ENCODE measurements at places on chromosomes 1 and 21.

- no peaks in the 10 kb centered on the region for H3K4me1 ChIP-seq
- no peaks in the 10 kb centered on the region for H3K27me3 ChIP-seq
- no peak overlapping the region for H3K27ac ChIP-seq
- H3K4me3 ChIP-seq: no peak overlapping the region
- no peak for DNase-seq
Observed at GRCh38 chr1:119975006-119975405, 78.7 kb upstream of the ADAM30 start.

DNA sequence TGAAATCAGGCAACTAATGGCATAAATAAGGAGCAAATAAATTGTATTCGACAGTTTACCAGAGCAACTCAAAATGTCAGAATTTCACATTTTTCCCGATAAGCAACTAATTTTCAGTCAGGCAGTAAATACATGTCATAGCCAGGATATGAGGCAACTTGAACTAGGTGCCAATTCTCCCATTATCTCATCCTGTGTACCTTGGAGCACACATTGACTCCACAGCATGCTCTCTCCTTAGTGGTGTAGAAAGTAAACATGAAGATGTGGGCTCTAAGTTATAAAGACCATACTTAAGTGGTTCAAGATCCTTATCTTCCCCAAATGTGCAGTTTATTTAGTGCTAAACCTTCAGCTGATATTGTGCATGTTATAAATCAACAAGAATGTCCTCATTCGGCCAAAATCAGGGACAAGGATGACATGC lies 197.8 kb downstream of the VAV3 start:
- H3K4me3 ChIP-seq: no peak overlapping the region
- no peak for DNase-seq
- H3K36me3 ChIP-seq: no peaks in the 10 kb centered on the region
- no peaks in the 10 kb centered on the region for H3K4me1 ChIP-seq
- H3K27ac ChIP-seq: no peak overlapping the region

DNA sequence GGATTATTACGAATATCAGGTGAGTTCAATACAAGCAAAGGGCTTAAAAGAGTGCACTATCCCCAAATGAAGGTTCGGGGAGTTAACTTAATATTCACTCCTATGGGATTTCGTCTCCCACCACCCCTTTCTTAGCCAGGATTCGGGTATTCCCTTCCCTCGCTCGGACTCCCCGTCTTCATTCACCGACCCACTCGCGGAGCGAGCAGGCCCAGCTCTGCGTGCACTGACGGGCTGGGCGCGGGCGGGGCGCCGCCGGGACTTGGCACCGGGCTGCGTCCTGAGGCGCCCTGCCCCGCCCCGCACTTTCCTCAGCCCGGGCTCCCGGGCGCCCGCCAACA lies 7.7 kb upstream of the MPZL1 start:
- DNase-seq: peak; percentile 91
- peak overlapping the region; percentile 68 for H3K4me3 ChIP-seq
- no peaks in the 10 kb centered on the region for H3K4me1 ChIP-seq
- H3K36me3 ChIP-seq: no peaks in the 10 kb centered on the region
- peak overlapping the region; percentile 83 for H3K27ac ChIP-seq
- H3K27me3 ChIP-seq: no peaks in the 10 kb centered on the region

GRCh38 chr1:11194407-11195176 lies 5.4 kb downstream of the ANGPTL7 start:
- no peak for DNase-seq
- no peaks in the 10 kb centered on the region for H3K27me3 ChIP-seq

- DNase-seq: no peak
- no peaks in the 10 kb centered on the region for H3K27me3 ChIP-seq
- H3K4me3 ChIP-seq: no peak overlapping the region
Observed at GRCh38 chr1:87061742-87062156, 147.3 kb downstream of the HS2ST1 start.
